Spleen (tissue), 13 donors: ENCODE measurements at places on chromosomes 3 and 15. TPM values are rescaled to one million over a fixed set of nuclear protein-coding genes. Genes with fewer than 3 reads are reported as not detected.

DNA sequence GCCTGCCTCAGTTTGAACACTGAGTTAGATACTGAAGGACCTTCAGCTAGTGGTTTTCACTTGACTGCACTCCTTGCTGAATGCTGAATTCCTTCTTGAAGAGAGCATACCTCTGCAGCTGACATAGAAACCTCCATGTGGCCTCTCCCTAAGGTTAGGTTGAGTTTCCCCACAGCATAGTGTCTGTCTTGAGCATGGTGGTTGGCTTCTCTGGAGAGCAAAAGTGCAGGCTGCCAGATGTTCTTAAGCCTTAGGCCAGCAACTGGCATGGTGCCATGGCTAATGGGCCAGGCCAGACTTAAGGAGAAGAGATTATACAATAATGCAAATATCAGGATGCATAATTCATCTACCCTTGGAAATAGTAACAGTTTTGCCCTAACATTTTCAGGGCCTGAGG lies 545.6 kb upstream of the ZNF385D start:
- no peak for DNase-seq

GRCh38 chr3:154548341-154548740 lies 118.4 kb upstream of the GPR149 start:
- DNase-seq: no peak

DNA sequence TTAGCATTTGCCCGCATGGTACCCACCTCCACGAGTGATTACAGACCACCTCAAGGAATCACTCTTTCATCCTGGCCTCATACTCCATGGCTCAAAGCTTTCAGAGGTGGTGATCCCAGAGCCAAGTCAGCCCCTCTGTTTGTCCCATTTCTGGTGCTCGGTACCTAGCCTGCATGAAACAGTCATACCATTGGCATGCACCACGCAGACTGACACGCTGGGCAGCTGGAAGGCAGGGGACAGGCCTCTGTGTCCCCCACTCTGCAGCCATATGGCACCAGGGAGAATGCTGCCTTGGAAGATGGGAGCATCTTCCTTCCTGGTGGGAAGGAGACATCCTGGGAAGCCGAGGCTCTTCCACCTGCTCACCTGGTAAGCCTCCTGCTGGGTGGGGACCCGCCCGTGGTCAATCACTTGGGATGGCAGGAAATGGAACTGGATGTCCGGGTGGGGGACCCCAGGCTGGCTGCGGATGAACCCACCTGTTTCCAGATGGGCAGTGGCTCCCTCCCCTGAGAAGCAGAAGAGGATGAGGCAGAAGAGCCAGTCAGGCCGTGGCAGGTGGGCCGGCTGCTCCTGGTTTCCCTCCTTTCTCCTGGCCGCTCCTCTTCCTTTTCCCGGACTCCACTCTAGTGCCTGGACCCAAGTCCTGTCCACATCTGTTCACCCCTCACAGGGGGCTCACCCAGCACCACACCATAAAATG lies 26.9 kb downstream of the CHDH start:
- peak; percentile 56 for DNase-seq

DNA sequence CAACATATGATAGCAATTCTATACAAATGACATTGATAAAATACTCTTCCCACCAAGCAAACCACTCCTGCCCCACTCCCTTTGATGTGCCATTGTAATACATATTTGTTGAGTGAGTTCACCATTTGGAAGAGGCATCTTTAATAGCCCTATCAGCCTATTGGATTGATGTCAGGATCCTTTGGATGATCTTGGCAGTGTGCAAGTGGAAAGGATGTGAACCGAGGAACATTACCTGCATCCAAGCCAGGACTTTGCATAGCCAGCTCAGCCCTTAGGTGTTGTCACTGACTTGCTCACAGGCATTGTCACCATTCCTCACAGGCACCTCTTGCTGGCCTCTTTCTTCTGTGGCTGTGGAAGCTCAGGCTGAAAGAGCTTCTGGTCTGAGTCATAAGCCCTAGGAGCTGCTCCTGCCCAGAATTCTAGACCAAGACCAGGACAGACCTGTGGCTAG lies 16.5 kb upstream of the TIMP4 start:
- no peak for DNase-seq

DNA sequence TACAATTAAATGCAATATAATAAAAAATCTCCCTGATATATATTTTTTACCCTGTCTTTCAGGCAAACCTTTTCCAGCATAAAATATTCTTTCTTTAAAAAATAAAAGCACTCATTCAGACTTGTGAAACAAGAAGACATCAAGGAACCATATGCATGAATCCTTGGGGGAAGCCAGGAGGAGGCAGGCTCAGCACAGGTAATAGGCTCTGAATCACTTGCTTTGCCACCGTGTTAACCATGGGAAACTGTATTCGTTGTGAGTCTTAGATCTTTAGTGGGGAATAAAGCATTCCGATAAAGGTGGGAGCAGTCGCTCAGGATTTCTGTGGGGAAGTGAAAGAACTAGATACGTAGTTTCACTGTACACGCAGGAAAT lies 42.4 kb downstream of the FBN1 start:
- DNase-seq: no peak

GRCh38 chr3:21792176-21792575 lies 41.2 kb upstream of the ZNF385D start:
- DNase-seq: no peak

DNA sequence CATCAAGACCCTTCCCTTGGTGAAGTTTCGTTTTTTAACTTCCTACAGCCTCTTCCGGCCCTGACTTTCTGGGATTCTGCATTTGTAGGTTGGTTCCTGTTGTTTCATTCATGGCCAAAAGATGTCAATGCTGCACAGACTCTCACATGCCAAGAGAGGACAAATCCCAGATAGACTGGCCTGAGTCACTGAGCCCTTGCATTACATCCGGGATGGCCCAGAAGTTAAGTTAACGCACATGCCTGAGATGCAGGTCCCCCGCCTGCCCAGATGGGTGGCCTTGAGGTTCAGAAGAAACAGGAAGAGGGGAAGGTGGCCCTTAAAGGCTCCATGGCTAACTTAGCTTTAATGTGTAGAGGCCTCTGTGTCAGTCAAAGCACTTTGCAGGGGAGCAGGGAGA lies 51.6 kb upstream of the SRGAP3 start:
- no peak for DNase-seq

DNA sequence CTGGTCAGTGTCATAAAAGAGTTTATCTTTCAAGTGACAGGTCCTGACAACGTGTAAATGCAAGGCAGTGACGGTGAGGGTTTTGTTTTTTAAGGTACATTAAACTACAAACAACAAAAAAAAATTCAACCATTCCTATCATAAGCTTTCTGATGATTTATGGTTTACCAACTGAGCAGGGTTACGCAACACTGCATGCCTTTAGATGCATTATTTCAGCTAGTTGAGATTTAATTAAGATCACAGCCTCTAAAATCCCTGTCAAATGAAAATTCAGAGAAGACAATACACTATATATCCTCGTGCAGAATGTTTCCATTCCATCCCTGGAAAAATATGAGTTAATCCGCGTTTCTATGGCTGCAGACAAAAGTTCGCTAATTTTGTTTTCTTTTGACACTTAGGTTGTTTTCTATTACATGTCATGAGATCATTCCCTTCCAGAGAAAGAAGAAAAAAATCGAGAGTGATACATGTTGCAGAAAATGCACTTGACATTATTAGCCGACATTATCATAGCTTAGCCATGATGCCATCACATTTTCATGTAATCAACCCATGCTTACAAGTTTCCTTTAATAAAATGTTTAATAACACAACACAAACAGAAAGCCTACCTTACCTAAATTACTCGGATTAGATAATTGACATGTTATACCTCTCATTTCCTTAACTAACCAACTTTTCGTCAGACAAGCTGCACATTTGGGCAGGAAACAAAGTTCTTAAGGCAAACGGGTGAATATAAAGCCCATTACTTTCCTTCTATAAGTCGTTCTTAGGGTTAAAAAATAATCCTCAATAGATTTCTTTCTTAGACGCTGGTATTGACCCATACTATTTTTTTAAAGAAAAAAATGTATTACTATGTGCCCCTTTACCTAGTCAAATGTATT lies 521.2 kb downstream of the FOXP1 start:
- DNase-seq: no peak

Gene GRK7
- total RNA-seq: not detected

Gene LRTM1
- total RNA-seq: 6.4 TPM

Gene CCDC66
- total RNA-seq: 39.0 TPM

Gene RASGRF1
- total RNA-seq: 1.8 TPM

Gene FBXO40
- total RNA-seq: not detected
